NB4 (cell line): ENCODE measurements at places on chromosomes 4 and X.

GRCh38 chr4:4521136-4521535, 20.7 kb downstream of the STX18 start:
- DNase-seq, result no peak

GRCh38 chr4:80229128-80229527, 31.8 kb downstream of the PRDM8 start:
- no peak for DNase-seq

- no peak for DNase-seq
Measured at GRCh38 chr4:117434424-117434823, 349.0 kb upstream of the TRAM1L1 start.

DNA sequence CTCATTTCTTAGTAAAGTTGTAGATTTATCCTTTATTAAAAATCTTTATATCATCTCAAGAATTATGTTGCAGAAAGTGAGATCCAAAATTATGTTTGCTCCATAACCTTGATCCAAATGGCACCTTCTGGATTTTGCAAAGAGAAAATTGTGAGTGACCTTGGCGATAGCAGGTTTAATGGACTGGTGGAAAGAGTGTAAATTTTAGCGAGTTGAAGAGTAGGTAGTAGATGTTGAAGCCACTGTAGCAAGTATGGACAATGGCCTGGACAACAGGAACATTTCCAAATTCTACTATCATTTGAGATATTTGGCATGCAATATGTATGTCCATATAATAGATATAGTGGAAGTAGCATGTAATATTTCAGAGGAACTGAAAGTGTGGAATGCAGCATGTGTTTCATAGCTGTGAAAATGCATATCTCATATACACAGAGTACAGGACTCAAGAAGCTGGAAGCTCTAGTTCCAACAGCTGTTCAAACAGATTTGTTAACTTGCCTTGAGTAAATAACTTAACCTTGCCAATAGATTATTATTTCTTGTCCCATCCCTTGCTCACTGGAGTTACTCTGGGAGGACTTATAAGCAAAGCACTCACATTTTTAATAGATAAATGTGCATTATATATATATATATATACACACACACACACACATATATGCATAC, 152.5 kb upstream of the TLL1 start:
- no peak for DNase-seq

DNA sequence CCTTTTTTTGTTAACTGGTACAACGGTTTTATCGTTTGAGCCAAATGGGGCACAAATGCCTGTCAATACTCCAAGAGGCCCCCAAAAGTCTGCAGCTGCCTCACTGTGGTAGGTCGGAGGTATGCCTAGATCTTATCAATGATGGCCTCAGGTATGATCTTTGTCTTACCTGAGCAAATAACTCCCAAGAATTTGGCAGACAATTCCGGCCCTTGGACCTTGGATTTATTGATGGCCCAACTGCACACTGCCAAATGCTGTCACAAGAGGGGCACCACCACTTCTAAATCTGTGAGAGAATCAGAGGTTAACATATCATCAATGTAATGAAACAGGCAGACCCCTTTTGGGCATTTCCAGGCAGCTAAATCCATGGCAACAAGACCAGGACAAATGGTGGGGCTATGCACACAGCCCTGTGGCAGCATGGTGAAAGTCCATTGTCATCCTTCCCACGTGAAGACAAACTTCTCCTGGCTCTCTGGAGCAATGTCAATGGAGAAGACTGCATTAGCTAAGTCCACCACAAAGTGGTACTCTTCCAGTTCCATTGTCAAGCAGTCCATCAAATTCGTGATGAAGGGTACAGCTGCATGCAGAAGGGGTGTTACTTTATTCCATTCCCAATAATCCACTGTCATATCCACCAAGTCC, 28.6 kb downstream of the CXCL13 start:
- no peak for DNase-seq

GRCh38 chr4:78625073-78625472, 73.5 kb downstream of the ANXA3 start:
- no peak for DNase-seq

GRCh38 chrX:129836827-129837226, 6.9 kb downstream of the ZDHHC9 start:
- no peak for DNase-seq

- DNase-seq, result no peak
Measured at GRCh38 chrX:110755061-110755460, 40.6 kb downstream of the CHRDL1 start.
